Epithelial cell of esophagus (primary cell): ENCODE measurements at places on chromosomes 16 and 17.

DNA sequence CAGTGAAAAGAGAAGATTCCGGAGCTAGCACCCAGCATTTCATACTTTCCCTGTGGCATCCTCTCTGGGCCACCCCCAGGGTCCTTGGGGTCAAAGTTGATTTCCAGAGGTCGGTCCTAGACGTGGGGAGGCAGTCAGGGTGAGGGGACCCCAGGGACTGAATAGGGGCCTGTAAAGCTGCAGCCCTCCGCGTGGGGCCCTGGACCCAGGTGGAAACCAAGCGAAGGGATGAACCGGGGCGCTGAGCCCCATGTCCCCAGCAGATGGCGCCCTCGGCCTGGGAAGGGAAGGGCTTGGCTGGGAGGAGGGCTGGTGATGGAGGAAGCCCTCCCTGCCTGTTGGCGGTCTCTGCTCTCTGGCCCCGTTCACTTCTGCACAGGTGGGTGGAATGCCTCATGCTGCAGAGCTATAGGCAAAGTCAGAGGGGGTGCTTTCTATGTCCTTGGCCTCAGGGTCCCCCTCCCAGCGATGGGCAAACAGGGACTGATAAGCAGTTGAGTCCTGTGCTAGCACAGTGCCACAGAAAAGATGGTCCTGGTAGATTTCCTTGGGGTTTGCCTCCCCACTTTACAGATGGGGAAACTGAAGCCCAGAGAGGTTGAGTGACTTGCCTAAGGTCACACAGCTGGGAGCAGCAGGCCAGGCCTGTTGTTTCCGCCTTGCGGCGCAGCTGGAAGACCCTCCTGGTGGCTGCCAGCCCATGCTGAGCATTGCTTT lies 163.4 kb upstream of the CIBAR2 start:
- peak; percentile 56 for DNase-seq

DNA sequence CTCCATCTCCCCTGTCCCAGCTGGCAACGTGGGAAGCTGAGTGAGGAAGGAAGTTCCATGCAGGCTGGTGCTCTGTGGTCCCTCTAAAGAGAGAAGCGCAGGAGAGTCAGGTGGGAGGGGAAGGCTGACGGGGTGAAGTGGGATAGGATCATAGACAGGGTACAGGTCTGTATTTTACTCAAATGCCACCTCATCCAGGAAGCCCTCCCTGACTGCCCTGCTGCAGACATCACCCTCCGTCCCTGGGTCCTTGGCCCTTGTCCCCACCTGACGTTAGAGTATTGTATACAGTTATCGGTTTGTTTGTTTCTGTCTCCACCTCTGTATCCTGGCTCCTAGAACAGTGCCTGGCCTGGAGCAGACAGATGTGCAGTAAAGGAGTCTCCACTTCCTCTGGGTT lies 11.7 kb downstream of the CANT1 start:
- no peak for DNase-seq

GRCh38 chr16:16924613-16925012 lies 545.7 kb downstream of the NPIPA7 start:
- DNase-seq, result no peak

- DNase-seq, result no peak
Observed at GRCh38 chr16:83147244-83147643, 520.5 kb downstream of the CDH13 start.

GRCh38 chr16:7861891-7862582 lies 529.4 kb downstream of the RBFOX1 start:
- no peak for DNase-seq

DNA sequence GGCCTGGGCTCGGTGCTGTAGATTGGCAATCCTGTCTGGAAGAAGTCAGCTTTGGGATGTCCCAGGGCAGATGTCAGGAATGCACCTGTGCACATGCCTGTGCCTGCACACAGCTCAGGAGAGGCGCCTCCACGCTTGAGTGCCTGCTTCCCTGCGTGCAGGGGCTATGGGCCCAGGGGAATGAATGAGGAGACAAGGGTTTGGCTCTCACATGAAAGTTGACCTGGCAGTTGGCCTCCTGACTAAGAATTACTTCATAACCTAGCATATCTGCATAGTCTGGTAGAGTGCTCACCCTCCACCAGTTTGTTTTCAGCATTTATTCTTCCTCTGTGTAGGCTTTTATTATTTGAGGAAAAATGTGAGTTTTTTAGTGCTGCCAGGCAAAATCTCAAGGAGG lies 50.0 kb downstream of the PLD6 start:
- peak; percentile 95 for DNase-seq
